ENCODE measurements at places on chromosomes 11 and 22.
A peak's percentile ranks its signal among the peaks of the same experiment; 100 is the strongest.

DNA sequence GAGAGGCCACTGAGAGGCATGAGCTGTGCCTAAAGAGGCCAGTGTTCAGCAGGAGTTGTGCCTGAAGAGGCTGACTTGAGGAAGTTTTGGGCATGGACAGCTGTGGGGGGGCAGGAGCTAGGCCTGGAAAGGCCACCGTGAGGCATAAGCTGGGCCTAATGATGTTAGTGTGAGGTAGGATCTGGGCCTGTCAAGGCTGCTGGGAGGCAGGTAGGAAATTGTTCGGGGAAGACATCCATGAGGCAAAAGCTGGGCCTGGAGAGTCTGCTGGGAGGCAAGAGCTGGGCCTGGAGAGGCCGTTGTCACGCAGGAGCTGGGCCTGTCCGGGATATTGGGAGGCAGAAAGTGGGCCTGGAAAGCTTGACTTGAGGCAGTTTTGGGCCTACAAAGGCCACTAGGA is 44.9 kb downstream of the OR4C45 start:
- no peak for DNase-seq

GRCh38 chr22:35956850-35957249 is 71.8 kb downstream of the RBFOX2 start:
- DNase-seq, result no peak

DNA sequence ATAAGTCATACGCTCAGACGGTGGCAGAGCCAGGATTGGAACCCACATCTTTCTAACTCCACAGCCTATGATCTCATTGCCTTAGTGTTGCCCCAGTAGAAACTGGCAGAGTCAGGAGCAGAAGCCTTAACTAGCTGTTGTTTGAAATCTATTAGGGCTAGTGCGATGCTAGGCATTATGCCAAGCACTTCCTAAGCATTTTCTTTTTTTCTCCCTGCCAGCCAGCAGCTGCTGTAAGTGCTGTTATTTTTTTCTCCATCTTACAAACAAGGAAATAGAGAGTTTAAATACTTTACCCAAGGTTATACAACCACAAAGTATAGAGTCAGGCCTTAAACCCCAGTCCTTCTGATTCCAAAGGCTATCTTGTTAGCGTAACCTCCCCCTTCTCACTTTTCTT is 161.0 kb upstream of the SORL1-AS1 start:
- DNase-seq, result no peak

DNA sequence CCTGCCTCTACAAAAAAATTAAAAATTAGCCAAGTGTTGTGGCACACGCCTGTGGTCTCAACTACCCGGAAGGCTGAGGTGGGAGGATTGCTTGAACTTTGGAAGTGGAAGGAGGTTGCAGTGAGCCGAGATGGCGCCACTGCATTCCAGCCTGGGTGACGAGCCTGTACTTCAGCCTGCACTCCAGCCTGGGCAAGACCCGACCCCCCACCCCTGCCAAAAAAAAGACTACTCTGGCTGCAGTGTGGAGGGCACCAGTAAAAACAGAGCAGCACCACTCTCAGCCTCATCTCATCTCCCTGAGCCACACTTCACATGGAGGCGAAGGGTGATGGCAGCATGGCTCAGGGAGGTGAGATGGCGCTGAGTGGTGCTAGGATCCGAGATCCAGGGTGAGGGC is 50.3 kb upstream of the THY1 start:
- no peak for DNase-seq

- DNase-seq, result no peak
Measured at GRCh38 chr11:34755671-34756070, 134.8 kb downstream of the EHF start.

DNA sequence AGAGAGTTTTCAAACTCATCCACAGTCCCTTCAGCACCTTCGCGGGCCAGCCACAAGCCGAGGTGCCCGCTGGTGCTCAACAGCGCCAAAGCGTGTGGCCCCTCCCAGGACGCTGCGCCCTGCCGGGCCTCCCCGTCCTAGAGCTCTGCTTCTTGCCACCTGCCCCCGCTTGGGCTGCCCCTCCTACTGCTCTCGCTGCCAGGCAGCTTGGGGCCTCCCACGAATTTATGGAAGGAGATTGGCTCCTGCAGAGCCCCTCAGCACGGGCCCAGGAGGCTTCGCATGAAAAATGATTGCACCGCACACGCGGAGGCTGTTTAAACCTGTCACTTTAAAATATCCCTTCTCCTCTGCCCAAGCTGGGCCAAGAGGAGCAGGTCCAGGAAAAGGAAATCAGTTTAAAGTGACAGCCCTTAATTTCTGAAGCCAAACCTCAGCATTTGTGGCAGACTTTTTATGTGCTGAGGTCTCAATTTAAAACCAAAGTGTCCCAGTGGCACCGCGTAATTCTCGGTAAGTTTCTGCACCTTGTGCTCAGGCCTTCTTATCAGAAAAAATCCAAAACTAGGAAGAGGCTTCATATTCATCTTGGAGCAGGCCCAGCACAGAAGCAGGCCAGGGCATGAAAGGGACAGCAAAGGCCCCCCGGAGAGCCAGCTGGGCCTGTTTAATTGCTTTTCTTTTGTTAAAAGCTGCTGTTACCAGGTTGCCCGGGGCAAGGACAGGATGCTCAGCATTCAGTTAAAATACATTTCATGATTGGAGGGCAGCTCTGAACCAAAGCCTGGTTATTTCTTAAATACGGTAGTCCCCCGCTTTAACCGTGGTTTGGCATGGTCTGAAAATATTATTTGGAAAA is 303.6 kb downstream of the OPCML start:
- DNase-seq, result no peak

DNA sequence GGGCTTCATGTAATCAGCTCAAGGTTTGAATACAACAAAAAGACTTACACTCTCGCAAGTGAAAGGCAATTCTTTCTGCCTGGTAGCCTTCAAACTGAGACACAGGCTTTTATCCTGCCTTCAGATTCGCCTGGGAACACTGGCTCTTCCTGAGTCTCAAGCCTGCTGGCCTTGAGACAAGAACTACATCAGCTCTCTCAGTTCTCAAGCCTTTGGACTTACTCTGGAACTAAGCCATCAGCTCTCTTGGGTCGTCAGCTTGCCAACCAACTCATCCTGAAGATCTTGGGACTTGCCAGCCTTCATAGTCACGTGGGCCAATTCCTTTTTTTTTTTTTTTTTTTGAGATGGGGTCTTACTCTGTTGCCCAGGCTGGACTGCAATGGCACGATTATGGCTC is 35.7 kb upstream of the LRRC10B start:
- DNase-seq, result no peak

DNA sequence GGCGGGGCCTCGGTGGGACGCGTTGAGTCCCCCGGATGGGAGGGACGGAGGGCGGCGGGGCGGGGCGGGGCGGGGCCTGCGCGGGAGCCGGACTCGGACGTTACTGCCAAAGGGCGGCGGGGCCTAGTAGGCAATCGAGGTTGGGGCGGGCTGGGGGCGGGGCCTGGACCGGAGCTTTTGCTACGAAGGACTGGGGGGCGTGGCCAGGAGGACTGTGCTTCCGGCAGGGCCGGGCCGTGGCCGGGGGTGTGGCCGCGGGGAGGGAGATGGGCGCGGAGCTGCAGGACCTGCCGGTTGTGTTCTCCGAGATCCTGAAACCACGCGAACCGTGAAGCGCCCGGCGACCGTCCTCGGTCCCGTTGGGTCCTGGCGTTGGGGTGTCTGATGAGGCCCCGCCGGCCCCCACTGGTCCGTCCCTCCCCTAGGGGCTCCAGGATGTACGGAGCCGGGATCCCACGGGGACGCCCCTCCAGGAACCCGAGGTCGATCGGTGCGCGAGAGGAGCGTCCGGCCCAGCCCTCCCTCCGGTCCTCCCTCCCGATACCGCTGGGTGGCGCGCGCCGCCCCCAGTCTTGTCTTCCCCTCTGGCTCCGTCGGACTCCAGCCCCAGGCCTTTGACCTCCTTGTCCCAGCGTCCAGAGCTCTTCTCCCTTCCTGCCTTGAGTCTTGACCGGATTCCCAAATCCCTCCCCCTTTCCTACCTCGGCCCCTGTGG is 648 bp upstream of the NUDT8 start:
- DNase-seq, result peak; percentile 91

GRCh38 chr22:28441720-28442263 is 237.8 kb downstream of the TTC28 start:
- no peak for DNase-seq

- DNase-seq, result no peak
Measured at GRCh38 chr11:61279934-61280659, 15.0 kb downstream of the VWCE start.

DNA sequence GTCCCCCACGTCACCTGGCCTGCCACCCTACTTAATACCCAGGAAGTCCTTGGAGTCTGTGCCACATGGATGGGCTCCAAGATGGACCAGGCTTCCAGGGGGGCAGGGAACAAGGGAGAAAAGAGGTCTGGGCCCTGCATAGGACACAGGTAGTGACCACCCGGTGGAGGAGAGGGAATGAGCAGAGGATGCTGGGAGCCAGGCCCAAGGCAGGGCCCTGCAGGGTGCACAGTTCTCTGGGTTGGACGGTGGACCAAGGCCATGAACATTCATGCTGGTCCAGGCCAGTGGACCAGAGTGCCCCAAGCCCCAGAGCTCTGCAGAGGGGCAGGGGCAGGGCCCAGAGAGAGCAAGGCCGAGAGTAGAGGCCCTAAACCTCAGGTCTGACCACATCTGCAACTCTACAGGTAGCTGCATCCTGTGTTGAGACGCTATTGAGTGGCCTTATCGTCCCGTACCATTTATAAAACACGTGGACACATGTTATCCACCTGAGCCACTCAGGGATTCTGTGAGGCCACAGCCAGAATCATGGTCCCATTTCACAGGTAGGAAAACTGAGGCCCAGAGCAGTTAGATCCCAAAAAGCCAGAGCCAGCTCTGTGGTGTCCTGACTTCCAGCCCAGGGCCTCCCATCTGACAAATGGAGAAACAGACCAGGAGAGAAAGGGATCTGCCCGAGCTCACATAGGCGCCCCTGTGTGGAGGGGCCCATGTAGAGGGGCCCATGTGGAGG is 46.4 kb downstream of the IGLL5 start:
- no peak for DNase-seq

GRCh38 chr22:24325105-24325757 is 54.6 kb downstream of the SPECC1L start:
- no peak for DNase-seq

DNA sequence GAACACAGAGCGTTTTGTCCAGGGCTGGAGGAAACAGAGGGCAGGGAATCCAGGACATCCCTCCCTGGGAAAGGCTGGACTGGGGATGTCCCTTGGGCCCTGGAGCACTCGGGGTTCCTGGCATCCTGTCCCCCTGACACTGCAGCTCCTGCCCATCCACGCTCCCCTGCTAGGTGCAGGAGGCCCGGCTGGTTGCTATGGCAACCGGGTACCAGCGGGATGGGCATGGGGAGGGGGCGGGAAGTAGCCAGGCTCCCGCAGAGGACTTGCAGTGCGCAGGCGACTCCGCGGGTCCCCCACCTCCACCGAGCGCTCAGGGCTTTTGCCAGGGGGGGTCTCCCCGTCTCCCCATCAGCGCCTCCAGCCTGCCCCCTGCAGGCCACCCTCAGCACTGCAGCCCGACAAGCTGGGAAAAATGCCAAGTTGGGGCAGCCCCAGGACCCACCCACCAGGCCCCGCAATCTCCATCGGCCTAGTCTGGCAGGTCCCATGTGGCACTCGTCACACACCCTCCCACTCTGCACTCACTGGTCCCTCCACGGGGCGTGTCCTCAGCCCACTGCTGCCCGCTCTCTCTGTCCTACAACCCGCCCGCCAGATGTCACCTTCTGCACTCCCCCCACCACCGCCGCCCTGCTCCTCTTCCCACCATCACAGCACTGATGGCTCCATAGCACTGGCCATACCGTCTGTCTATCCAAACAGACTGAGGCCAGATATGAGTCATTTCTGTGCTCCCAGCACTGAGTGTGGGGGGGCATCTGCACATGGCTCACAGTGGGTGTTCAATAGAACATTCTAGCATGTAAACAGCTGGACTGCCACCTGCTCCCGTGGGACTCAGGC is 31.5 kb downstream of the KIAA0930 start:
- DNase-seq, result no peak
